ENCODE measurements at places on chromosomes 11 and 22.

- DNase-seq: no peak
These were observed 509.0 kb downstream of the BUD13 start for GRCh38 chr11:116263770-116264169.

DNA sequence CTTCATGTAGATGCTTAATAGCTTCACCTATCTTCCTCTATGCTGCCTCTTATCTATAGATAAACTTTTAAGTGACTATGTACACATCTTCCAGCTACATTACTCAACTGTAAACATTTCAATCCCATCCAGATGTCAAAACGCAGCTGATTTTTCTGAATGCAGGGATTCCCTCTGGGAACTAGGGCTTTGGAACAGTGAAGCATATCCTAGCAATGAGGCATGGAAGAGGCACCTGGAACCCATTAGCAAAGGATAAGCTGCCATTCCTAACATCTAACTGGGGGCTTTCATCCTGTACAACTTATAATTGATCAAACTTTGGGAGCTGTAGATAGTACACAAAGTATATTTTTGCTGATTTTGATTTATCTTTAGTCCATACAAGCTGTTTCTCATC, 40.8 kb upstream of the OPCML start:
- no peak for DNase-seq

DNA sequence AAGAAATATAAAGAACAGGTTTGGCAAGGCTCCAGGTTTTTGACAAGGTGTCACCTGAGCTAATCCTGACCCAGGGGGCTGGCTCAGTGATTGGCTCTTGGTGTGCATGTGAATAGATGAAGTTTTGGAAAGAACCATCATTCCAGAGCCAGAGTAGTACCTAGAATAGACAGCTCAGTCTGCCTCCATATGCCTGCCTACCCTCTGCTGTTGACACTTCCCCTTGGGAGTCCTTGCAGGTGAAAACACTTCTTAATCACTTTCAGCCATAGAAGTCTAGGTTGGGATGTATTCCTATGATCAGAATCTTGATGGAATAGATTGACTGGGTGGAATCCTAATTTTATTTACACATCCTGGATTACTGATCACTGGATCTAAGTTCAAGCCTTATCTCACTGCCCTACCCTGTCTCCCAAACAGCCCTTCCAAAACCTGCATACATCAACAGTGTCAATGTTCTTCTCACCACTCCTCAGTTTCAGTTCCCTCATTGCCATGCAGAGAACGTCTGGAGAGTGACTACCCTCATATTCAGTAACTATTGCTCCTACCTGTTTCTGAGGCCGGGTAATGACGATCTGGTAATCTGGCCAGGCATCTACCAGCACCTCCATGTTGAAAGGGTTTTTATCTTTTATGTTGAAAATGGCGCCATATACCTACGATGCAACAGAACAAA, 6.7 kb downstream of the GLYATL2 start:
- DNase-seq: no peak

DNA sequence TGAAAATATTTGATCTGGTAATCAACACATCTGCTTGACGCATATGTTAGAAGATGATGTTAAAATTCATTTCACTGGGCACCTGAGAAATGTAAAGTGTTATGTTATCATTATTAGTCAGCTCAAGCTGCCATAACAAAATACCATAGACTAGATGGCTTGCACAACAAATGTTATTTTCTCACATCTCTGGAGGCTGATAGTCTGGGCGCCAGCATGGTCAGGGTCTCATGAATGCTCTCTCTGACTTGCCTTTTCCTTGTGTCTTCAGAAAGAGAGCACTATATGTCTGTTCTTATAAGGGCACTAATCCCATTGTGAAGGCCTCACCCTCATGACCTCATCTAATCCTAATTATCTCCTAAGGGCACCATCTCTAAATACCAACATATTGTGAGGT, 435.3 kb downstream of the NELL1 start:
- no peak for DNase-seq

- DNase-seq: no peak
These were observed 14.6 kb downstream of the DKK3 start for GRCh38 chr11:11993839-11994238.

GRCh38 chr11:10674440-10674855, 19.1 kb downstream of the IRAG1 start:
- no peak for DNase-seq

DNA sequence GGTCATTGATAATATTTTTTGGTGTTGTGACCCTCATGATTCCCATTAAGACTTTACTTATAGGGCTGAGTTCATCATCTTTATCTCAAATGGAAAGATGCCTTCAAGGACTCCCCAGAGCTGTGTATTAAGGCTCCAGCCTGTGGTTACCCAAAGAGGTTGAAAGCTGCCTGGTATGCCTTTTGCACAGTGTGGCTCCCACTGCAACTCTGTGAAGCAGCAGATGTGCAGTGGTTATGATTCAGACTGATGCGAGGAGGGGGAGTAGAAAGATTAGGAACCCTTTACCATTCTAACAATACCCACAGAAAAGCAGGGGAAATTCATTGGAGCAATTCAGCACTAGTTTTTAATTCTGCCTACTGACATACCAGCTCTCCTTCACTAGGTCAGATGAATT, 560.0 kb downstream of the INSC start:
- DNase-seq: no peak

- no peak for DNase-seq
These were observed 87.2 kb downstream of the PHF21A start for GRCh38 chr11:46034041-46034440.

DNA sequence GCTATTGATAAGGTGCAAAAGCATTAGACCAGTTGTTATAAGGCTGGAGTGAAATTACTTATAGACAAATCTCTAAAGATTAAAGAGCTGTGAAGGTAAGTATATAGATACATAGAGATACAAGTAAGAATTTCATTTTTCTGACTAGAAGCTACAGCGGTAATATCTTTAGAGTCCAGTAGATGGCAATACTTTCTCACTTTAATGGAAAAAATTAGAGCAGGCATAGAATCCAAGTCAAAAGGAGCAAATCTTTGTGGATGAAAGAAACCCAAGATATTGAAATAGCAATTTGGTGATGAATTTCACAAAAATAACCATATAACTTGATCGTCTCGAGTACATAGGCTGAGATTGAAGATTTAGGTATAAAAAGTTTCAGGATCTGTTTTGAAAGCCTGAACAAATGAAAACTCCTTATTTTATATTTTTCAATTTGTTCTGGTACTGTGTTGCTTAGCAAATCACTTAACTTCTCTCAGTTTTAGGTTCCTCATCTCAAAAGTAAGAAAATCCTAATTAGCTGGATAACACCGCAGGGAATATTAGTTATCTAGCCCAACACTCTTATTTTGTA, 81.9 kb downstream of the UVRAG start:
- DNase-seq: no peak

- no peak for DNase-seq
These were observed 2.4 kb downstream of the PGR start for GRCh38 chr11:101127197-101127698.

GRCh38 chr11:34040571-34040970, 11.0 kb upstream of the CAPRIN1 start:
- DNase-seq: no peak

GRCh38 chr11:85589373-85589772, 37.8 kb downstream of the DLG2 start:
- no peak for DNase-seq

- no peak for DNase-seq
These were observed 20.9 kb upstream of the NAALAD2 start for GRCh38 chr11:90113541-90113940.

DNA sequence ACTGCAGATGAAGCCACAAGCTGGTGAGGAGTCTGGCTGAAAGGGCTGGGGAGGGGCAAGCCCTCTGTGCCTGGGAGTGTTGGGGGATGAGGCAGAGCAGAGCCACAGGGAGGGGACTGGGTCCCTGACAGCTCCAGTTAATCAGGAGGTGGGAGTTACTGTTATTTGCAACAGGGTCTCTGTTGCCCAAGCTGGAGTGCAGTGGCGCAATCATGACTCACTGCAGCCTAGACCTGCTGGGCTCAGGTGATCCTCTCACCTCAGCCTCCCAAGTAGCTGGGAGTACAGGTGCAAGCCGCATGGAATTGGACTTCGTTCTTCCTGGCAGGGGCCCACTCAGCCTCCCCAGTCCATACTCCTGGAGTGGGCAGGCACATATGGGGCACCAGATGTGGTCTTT, 7.7 kb downstream of the SCN2B start:
- no peak for DNase-seq

DNA sequence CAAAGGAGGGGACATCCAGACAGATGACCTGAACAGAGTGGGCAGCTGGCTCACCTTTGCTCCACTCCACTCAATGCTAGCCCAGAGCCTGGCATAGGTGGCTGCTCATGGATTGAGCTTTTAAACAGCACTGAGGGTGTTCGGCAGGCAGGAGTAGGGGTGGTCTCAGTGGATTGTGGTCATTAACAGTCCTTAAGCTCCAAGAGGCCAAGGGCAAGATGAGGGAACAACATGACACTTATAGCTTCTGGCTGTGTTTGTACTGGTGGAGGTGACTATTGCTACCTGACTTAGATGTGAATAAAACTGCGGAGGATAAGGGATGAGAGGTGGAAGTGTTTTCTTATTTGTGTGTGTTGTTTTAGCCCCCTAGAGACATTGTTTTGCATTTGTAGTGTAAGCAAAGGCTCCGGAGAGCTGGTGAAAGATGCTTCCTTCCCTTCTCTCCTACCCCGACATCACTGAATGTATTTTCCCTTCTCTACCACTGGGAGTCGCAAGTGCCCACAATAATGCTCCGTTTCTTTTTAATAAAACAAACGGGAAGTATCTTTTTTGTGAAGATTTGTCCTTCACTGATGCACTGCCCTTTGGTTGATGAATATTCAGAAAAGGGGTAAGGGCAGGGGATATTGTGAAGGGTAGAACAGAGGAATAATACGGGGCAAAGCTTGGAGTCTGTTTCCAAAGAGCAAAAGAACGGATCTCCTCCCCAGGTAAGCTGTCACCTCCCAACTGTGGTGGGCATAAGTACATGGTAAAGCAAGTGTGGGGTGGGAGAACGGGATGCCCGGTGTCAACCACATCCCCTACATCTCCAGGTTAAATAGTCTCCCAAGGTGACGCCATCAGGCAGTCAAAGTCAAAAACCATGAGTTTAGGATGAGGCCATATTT, 27.5 kb upstream of the MTNR1B start:
- DNase-seq: no peak

DNA sequence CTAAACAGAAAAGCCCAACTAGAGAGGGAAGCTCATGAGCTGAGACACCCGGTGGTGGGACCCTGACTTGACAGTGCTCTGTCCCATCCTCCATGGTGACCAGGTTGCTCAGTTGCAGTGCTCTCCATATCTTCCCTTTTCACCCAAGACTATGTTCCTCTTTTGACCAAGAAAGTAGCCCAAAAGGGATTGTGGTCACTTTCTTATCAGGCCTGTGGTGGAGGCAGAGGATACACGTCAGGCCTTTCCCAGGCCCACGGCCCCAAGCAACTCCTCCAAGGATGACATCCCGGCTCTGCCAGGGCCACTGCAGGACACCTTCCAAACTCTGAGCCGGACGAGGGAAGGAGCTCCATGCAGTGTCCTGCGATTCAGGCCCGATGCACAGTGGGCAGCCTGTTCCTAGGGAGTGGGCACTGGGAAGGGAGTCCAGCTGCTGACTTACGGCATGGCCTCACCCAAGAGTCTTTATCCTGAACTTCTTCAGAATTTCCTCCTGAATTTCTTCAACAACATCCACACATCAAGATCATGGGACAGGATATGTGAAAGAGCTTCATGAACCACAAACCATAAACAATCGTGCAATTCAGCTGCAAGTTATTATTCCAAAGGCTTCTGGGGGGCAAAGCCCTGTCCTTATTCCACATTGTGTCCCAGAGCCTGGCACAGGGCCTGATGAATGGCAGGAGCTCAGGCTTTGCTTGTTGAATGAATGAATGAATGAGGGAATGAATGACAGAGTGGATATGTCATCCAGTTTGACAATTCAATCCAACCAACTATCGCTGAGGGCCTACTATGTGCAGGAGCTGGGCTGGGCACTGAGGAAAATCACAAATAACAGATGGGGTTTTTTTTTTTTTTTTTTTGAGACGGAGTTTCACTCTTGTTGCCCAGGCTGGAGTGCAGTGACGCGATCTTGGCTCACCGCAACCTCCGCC, 36.0 kb upstream of the MYH9 start:
- DNase-seq: no peak

DNA sequence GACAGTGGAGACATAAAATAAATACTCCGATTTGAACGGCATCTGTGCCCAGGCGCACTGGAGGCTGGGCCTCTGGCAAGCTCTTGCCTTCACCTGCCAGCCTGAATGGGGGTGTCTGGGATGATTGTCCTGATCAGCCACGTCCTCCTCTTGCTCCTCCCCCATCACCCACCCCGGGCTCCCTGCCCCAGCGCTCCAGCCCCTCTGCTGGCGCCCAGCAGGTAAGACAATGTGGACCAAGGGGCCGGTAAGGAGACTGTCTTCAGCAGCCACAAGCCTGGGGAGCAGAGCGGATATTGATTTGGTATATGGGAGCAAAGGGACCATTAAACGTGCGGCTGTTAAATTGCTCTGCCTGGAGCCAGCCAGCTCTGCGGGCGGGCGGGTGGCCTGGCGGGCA, 24.9 kb downstream of the WNT11 start:
- no peak for DNase-seq

GRCh38 chr11:7910286-7910788, 20.7 kb downstream of the OR10A6 start:
- DNase-seq: no peak

GRCh38 chr11:82895437-82896091, 4.7 kb downstream of the PRCP start:
- no peak for DNase-seq

- no peak for DNase-seq
These were observed 11.9 kb upstream of the NXF1 start for GRCh38 chr11:62817129-62817528.

DNA sequence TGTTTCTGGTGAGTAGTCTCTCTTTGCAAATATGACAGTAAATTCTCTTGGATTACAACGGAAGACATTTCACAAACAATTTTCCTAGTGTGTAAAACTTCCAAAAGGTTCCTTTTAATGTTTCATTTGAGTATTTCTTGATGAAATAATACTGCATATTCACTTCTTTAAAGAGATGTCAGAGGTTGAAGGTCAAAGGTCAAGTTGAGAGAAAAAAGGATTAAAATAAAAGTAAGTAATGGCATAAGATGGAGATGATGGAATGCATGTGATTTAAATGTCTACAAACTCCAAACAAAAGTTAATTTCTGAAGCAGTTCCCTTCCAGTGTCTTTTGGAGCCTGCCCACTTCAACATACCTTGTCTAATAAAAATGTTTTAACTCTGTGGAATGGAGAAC, 40.7 kb downstream of the APOL5 start:
- DNase-seq: no peak

GRCh38 chr11:12266943-12267342, 110.4 kb upstream of the PARVA start:
- no peak for DNase-seq

DNA sequence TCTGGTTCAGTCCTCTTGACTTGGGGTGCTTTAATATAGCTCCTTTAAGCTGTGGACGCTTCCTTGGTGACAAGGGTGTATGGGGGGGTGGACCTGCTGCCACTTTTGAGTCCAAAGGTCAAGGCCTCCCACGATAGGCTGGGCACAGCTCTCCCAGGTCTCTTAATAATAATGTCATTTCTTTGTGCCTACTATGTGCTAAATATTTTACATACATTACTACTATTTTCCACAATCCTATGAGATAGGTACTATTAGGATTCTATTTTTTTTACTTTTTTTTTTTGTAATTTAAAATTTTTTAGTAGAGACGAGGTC, 304 bp upstream of the UCP3 start:
- no peak for DNase-seq

GRCh38 chr11:130728185-130729180, 187.8 kb downstream of the SNX19 start:
- no peak for DNase-seq
